Thoracic aorta (tissue), 2 donors: ENCODE measurements at places on chromosomes 4 and X. TPM values are rescaled to one million over a fixed set of nuclear protein-coding genes. Genes with fewer than 3 reads are reported as not detected.

- DNase-seq: no peak
These were observed 377.7 kb downstream of the PRDM5 start for GRCh38 chr4:120544838-120545237.

- no peak for DNase-seq
These were observed 5.1 kb upstream of the SPON2 start for GRCh38 chr4:1177274-1178141.

Gene PRR32
- not detected for total RNA-seq

Gene C4orf51
- total RNA-seq: not detected

Gene OTUD6A
- not detected for total RNA-seq
